ENCODE measurements at places on chromosomes 4 and X.

GRCh38 chrX:38831949-38832348, 30.7 kb downstream of the MID1IP1 start:
- no peak for DNase-seq

GRCh38 chrX:96682516-96682915, 2.1 kb upstream of the DIAPH2 start:
- no peak for DNase-seq

- no peak for DNase-seq
Observed at GRCh38 chrX:124981420-124981819, 338.3 kb upstream of the TEX13C start.

- DNase-seq: no peak
Observed at GRCh38 chrX:119622356-119623232, 16.4 kb upstream of the NKRF start.

- DNase-seq: no peak
Observed at GRCh38 chrX:20067709-20068561, 48.8 kb downstream of the MAP7D2 start.
